Bronchial epithelial cell (primary cell): ENCODE measurements at places on chromosomes 16 and 17. TPM values are rescaled to one million over a fixed set of nuclear protein-coding genes. Genes with fewer than 3 reads are reported as not detected.

ADAMTS18 gene
- not detected in 2 replicates for total RNA-seq

FNDC8 gene
- total RNA-seq: not detected in 2 replicates

PABPN1L gene
- total RNA-seq: not detected in 2 replicates

TCAP gene
- total RNA-seq: 0.51 TPM in 1 of 2 replicates, not detected in the other

VAMP2 gene
- 2.1 and 4.4 TPM in 2 replicates for total RNA-seq

UBE2G1 gene
- total RNA-seq: 39.2 and 42.2 TPM in 2 replicates

TBC1D26 gene
- total RNA-seq: 0.13 TPM in 1 of 2 replicates, not detected in the other
